ENCODE measurements at places on chromosomes 1 and 21.

GRCh38 chr1:168236836-168237611 is 11.2 kb downstream of the SFT2D2 start:
- DNase-seq = no peak

- DNase-seq = peak; percentile 86
Measured at GRCh38 chr1:47532921-47533792, 95.3 kb downstream of the FOXD2 start.

DNA sequence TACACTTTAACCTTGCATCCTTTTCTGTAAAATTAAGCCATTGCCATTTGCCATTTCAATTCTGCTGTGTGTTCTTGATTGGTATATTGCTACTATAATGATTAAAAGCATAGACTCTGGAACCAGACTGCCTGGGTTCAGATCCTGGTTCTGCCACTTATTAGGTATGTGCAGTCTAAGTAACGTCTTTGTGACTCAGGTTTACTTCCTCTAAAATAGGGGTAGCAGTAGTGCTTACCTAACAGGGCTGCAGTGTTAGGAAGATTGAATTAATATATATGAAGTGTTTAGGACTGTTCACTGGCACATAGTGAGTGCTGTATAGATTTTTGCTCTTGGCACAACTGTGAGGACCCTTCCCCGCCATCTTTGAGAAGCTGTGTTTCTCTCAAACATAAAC is 4.4 kb downstream of the CDC42 start:
- DNase-seq = no peak

DNA sequence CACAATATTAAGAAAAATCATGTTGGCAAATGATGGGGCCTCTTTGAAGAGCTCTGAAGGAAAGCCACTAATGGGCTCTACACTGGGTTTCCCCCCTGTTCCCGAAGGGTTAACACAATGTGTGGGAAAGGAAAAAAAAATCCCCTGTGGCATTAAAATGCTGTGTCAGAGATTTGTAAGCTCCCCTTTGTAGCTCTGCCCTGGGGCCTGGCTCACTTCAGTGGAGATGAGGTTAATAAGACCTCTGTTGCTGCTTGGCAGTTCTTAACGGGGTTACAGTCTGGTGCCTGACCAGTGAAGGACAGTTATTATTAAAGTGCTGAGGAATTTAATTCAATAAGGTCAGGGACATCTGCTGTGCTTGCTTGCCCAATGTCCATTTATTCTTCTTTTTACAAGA is 129.7 kb upstream of the UBE2U start:
- peak; percentile 63 for DNase-seq

DNA sequence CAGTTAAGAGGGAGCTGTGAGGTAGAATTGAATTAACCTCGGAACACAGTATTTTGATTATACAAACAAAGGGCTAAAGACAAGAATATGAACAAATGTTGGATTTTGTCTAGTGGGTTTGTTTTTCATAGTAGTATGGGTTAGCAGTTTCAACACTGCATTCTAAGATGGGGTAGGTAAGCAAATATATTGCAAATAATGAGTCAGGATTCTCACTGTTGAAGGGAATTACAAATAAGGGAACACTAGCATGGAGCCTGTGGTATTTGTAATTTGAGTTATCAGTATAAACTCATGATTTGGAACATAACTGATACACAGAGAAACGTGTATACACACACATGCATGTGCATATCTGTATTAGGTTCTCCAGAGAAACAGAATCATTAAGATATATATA is 44.5 kb downstream of the CD55 start:
- DNase-seq = no peak

DNA sequence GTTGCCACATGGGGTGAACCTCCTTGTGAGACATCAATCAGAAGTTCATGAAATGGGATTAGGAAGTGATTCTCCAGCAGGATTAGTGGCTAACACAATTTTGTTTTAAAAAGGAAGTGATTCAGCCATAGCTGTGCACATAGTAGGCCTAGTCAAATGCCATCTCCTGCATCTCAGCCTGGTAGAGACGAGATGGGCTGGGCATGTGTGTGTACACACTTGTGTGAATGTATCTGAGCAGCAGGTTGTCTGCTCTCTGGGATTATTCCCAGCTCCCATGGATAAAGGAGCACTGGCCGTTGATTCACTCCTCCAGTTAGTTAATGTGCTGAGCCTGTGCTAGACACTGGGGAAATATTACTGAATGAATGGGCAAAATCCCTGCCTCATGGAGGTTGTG is 2.0 kb downstream of the FOXE3 start:
- DNase-seq = no peak

GRCh38 chr1:59759156-59759925 is 55.4 kb upstream of the HOOK1 start:
- DNase-seq = peak; percentile 84

DNA sequence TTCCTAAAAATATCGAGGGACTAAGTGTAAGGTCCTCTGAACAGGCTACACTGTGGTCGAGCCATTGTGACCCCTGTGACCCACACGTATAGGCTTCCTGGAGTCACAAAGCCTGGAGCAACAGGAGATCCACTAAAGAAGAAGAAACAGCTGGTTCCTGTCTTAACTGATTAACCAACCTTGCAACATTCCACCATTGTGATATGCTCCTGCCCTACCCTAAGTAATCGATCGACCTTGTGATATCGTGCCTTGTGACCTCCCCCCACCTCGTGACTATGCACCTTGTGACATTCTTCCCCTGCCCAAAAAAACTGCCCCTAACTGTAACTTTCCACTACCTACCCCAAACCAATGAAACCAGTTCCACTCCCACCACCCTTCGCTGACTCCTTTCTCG is 304.6 kb upstream of the FAM78B start:
- no peak for DNase-seq

- DNase-seq = peak; percentile 86
Measured at GRCh38 chr1:178093951-178094738, at the start of gene RASAL2. Gene RASAL2, plus strand, starts transcription at chr1:178094104. Its CDS starts 389 bp downstream, at chr1:178094493.

DNA sequence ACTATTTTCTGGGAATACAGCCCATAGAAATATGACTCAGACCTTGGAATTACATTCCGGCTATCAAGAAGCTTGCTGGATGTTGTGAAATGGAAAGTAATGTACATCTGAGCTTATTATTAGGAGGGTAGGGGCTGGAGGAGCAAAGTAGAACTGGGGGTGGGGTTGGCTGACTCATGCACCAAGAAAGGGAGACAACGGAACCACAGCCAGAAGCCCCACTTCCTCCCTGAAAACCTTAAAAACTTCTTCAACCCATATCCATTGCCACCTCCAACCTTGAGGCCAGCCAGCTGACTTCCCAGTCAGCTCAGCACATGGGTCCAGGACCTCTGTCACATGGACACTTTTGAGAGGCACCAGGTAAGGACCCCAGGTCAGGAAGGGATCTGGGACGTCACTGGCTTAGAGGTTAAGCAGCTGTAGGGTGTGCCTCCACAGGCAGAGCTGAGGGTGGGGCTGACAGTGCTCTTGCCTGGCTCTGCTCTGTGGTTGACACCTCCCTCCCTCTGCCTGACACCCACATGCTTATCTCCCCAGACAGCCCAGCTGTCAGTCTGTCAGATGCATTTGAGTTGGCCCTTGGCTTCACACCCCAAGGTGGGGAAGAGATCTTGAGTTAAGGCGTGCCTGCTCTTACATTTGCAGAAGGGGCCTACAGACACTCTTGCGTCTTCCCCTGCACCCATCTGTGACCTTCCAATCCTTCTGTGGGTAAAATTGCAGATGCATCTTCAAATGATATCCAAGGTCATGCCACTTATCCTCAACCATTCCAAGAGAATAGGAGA is 5.7 kb upstream of the ZNF683 start:
- DNase-seq = no peak

DNA sequence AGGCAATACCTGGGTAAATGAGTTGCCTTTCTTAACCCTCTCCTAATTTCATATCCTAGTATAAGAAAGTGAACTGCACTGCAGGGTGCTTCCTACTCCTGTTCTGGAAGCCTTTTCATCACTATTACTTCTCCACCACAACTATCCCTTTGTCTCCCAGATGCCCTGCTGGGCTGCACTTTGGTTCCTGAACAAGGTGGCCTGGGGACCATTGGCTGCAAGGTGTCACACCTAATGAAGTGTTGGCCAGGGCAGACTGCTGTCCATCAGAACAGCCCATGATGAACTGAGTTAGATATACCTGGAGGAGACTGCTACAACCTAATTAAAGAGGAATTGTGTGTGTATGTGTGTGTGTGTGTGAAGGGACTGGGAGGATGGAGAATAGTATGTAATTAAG is 1.9 kb upstream of the KLHDC8A start:
- no peak for DNase-seq

GRCh38 chr1:176102768-176103350 is 104.2 kb downstream of the COP1 start:
- no peak for DNase-seq

DNA sequence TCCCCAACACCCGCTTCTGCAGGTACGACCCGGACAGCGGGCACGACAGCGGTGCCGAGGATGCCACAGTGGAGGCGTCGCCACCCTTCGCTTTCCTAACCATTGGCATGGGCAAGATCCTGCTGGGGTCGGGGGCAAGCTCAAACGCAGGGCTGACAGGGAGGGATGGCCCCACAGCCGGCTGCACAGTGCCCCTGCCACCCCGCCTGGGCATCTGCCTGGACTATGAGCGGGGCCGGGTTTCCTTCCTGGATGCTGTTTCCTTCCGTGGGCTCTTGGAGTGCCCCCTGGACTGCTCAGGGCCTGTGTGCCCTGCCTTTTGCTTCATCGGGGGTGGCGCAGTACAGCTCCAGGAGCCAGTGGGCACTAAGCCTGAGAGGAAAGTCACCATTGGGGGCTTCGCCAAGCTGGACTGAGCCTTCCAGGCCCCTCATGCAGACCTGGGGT is 10.1 kb downstream of the TRIM46 start:
- DNase-seq = no peak

DNA sequence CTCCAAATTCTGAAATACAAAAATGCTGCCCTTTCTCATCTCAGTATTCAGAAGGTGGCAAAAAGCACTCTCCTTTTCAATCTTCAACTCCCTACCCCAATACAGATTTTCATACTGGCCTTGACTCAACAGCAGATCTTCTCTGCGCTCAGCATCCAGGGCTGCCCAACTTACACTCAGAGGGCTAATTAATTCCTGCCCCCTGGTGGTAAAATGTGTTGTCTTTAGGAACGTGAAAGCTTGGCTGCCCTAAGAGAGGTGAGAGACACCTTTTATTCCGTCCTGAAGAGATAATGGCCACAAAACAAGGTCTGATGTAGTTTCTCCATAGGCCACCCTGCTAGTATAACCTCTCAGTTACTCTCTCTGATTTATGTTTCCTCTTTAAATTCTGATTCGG is 25.0 kb downstream of the KRTAP24-1 start:
- no peak for DNase-seq

- no peak for DNase-seq
Measured at GRCh38 chr21:44734841-44735240, 23.5 kb upstream of the TSPEAR start.

DNA sequence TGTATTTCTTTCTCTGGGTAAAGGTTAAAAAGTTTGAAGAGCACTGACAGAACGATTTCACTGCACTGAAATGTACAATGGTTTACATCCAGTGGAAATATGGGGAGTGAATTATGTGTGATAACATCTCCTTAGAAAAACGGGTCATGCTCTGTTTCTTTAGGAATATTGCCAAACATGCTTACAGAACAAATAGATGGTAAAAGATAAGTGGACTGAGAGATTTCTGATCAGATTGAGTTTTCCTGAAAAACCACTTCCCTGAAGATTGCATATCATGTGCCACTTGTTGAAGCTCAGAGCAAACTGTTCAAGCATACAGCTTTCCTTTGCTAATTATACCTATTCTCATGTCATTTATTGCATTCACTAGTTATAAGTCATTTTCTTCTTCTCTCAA is 29.9 kb upstream of the DISP1 start:
- DNase-seq = no peak

DNA sequence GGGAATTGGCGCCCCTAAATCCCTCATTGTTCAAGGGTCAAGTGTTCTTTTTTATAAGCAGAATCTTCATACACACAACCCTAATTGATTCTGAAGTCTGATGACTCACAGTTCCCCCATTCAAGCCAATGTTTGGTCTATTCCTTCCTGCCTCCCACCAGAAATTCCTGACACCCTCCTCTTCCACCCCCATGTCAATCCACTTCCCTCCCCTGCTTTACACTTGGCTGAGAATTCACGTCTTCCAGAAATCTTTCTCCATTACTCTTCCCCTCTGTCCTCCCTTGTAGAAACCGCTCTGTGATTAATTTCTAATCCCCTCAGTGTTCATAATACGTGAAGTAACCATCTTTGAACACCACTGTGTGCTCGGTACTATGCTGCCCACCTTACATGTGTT is 76.2 kb upstream of the CD34 start:
- no peak for DNase-seq

GRCh38 chr1:183912265-183912886 is 107.5 kb downstream of the RGL1 start:
- no peak for DNase-seq

DNA sequence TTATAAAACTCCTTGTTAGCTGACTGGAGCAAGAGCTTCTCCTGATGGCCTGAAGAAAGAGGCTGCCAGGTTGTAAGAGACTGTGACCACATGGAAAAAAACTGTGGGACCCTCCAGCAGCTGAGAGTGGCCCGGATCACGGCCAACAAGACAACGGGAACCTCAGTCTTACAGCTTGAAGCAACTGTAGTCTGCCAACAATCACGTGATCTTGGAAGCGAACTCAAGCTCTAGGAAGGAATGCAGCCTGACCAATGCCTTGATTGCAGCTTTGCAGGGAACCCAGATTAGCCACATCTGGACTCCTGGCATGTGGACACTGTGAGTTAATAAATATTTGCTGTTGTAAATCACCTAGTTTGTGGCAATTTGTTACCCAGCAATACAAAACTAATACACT is 442.6 kb upstream of the PRMT6 start:
- no peak for DNase-seq

- DNase-seq = no peak
Measured at GRCh38 chr1:162036163-162036562, 12.5 kb upstream of the OLFML2B start.

- peak; percentile 29 for DNase-seq
Measured at GRCh38 chr1:29591601-29592260, 355.4 kb downstream of the PTPRU start.

DNA sequence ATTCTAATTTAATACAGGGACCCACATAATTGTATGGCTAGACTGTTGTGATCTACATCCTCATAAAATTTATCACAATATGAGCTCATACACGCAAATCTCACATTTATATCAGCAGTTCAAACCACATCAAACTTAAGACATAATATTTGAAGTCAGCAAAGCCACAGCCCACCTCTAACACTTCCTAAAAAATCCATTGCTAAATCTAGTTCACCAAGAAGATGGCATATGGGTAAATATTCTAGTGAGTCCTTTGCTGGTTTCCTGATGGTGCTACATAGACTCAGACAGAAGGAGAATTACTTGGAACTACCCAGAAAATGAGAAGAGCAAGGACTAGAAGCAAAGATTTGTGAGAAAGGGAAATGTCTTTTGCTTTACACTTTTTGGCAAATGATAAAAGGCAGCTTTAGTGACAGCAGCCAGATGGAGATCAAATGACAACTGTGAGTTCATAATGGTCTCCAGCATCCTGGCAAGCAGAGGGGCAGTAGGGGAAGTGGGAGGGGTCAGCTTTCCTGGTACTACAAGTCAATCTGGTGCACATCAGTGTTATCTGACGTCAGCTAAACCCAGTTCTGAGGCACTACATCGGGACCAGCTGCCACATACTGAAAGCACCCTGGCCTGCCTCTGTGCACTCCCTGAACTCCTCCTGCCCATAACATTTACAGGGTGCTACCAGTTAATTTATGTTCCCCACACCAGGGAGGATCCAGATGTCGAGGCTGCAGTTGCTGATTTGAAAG is 10.6 kb upstream of the GADD45A start:
- DNase-seq = no peak

Measured in ecto neural progenitor cell (in vitro differentiated cells).